ENCODE measurements at places on chromosomes 7 and 10. TPM values are rescaled to one million over a fixed set of nuclear protein-coding genes. Genes with fewer than 3 reads are reported as not detected.

Gene PIK3AP1
- 4.2 TPM for total RNA-seq

- DNase-seq: no peak
Measured at GRCh38 chr10:2610946-2611345, 456.4 kb upstream of the PFKP start.

GRCh38 chr7:69359003-69359700, 239.1 kb upstream of the AUTS2 start:
- DNase-seq: no peak

DNA sequence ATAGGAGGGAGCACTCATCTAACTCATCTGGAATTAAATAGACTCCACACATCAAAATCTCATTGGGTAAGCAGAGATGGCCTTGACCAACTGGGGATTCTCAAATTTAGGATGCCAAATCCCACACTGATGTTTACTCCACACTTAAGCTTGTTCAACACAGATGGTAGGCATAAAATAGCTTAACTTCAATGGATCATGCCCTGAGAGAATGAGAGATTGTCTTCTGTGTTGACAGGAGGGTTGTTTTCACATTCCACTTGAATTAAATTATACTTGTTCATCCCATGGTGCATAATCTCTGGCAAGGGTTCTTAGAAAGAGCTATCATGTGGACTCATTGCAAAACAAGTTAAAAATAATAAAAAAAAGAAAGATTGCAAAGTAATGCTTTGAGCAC, 391.4 kb downstream of the PLXDC2 start:
- no peak for DNase-seq

Gene ZFAND2A
- total RNA-seq: 17.2 TPM

DNA sequence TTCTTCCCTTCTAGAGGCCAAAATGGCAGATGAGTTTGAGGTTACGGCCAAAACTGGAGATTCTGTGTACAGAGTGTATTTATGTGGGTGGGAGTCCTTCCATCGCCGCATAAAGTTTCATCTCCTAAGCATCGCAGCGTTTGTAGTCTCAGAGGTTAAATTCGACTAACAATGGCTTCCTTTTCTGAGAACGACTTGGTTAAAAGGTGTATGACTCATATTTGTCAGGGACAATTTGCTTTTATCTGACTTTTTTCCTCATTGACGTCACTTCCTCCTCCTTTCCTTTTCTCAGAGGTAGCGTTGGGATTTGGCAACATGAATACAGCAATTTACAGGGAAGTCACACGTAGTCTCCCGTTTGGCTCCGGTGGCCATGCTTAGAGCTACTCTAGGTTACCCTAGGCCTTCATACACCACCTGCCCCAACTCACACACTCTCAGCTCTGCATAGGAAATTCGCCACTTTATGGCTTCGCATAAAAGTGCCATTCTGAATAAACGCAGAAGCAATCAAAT, 37.6 kb upstream of the TCF7L2 start:
- no peak for DNase-seq

DNA sequence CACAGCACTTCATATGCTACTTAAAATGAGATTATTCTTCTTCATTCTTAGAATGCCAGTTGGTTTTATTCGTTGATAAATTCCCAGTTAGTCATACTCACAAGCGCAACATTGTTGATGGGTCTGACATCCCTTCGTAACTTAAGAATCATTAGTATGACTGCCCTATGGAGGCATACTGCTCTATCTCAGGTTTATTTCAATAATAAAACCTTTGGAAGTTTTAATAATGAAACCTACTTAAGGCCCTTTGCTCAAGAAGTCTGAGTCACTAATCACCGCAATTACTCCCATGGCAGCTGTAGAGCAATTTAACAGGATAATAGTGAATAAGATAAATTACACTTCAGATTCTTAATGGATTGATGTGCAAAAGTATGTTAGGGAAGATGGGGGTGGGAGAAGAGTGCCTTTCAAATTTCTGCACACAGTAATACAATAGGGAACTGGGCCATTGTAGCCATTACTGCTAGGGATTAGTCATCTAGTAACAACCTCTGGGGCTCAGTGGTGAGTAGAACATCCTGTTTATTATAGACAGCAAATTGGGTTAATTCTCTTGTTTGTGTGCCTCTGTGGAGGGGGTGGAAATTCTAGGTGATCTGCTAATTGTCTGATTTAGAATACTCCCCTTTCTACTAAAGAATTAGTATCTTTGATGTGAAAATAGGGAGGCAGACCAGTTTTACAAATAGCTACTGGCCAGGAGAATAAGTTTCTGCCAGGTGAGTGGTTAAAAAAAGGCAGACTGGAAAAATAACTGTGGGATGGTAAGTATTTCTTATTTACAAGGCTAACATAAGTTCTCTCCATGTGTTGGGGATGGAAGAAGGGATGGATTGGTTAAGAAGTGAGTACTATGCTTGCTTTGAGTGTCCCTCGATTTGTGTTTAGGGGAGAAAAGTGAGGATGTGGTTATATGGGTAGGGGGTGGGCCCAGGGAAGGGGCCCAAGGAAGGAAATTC, 74.5 kb upstream of the VKORC1L1 start:
- DNase-seq: peak; percentile 22

GRCh38 chr7:120760050-120760449, 97.9 kb downstream of the TSPAN12 start:
- DNase-seq: no peak

DNA sequence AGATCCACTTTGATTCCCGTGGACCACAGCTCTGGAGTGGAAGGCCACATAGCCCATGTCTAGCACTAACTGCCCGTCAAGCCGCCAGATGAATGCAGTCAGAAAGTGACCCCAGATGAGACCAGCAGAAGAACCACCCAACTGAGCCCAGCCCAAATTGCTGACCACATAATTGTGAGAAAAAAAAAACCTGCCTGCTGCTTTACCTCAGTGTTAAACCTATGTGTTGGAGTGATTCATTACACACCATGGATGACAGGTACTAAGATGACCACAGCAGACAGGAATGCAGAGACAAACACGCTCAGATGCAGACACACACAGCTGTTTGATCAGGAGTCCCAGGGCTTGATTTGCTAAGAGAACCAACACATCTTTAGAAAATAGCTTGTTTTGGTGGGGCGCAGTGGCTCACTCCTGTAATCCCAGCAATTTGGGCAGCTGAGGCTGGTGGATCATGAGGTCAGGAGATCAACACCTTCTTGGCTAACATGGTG, 168.1 kb upstream of the PPP2R2D start:
- DNase-seq: no peak

Measured in epithelial cell of proximal tubule (primary cell).